ENCODE measurements at places on chromosomes 11 and 22.

GRCh38 chr11:45423036-45423435 lies 136.9 kb upstream of the SYT13 start:
- no peak for DNase-seq

GRCh38 chr11:28536504-28537267 lies 428.5 kb downstream of the METTL15 start:
- DNase-seq, result no peak

DNA sequence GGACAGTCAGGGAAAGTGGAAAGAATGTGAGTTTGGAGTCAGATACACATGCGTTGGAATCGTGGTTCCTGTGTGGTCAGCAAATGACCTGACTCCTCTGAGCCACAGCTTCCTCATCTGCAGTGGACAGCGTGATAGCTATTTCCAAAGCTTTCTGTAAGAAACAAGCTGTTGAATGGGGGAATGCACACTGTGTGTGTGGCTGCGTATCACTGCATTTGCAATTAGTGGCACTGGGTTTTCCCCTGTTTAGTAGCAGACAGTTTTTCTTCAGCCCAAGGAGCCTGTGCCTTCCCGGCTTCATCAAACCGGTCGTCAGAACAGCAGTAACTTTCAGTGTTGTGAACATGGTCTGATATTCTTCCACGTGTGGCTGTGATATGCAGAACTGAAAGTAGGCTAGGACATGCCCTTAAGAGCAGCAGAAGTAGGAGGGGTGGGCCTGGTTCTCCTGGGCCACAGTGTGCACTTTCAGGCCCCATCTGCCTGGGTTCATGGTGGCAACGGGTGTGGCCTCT lies 121.5 kb downstream of the RRAS2 start:
- DNase-seq, result no peak

DNA sequence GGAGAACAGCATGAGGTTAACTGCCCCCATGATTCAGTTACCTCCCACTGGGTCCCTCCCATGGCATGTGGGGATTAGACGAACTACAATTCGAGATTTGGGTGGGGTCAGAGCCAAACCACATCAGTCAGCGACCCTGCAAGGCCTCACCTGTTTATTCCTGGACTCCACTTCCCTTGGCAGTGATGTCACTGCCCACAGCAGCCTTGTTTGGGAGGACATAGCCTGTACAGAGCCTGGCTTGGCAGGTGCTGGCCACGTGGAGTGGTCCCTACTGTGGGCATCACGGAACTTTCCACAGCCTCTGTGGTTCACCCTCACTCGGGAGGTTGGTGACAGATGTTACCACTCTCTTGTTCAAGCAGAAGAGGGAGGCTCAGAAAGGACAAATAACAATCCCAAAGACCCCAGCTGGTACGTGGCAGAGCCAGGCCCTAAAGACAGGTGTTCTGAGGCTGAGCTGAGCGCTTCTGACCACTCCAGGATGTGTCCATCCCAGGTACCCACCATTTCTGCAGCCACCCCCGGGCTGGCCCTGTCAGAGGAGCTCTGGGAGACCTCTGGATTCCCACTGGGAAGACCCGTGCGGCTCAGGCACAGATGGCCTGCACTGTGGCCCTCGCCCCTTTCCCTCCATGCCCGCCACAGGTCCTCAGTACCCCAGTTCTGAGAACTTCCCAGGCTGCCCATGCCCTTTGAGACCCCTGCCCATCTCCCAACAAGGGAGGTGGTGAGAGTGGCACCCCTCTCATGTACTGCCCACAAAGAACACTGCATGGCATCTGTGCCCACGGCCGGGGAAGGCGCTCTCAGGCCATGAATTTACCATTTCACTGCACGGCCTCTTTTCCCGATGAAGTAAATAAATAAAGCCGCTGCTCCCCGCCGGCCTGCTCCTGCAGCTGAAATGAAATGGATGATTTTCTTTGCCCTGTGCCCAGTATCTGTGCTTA lies 605.8 kb downstream of the TBC1D22A start:
- DNase-seq, result no peak

DNA sequence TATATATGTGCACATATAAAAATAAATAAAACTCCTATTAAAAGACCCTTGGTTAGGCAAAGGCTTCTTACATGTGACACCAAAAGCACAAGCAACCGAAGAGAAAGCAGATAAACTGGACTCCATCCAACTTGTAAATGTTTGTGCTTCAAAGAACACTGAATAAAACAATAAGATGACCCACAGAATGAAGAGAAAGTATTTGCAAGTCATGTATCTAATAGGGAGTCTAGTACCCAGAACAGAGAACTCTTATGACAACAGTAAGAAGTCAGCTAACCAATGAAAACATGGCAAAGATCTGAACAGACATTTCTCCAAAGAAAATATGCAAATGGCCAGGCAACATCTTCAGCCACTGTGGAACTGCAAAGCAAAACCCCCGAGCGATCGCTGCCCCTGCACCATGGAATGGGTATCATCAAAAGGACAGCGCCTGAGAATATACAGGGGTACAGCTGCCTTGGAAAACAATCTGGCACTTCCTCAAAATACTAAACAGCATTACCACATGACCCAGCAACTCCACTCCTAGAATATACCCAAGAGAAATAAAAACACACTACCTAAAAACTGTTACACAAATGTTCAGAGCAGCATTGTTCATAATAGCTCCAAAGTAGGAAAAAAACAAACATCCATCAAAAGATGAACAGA lies 17.2 kb downstream of the BRD1 start:
- peak; percentile 26 for DNase-seq

GRCh38 chr11:79592824-79593223 lies 152.0 kb upstream of the TENM4 start:
- no peak for DNase-seq

DNA sequence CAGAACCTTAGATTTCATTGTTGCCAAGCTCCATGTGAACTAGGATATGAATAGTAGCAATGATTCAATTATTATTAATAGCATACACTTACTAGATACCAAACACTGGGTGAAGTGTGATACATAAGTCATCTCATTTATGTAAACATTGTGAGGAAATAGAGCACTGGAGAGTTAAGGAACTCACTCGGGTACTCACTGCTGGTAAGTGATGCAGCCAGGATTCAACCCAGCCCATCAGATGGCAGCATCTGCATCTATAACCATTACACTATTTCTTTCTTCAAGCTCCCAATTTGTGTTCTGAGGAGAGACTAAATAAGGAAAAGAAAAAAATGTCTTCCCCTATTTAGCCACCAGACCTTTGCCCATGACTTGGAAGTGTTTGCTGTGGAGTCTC lies 10.2 kb upstream of the ALG8 start:
- DNase-seq, result peak; percentile 87

GRCh38 chr11:66934950-66935779 lies 23.0 kb downstream of the PC start:
- peak; percentile 80 for DNase-seq

DNA sequence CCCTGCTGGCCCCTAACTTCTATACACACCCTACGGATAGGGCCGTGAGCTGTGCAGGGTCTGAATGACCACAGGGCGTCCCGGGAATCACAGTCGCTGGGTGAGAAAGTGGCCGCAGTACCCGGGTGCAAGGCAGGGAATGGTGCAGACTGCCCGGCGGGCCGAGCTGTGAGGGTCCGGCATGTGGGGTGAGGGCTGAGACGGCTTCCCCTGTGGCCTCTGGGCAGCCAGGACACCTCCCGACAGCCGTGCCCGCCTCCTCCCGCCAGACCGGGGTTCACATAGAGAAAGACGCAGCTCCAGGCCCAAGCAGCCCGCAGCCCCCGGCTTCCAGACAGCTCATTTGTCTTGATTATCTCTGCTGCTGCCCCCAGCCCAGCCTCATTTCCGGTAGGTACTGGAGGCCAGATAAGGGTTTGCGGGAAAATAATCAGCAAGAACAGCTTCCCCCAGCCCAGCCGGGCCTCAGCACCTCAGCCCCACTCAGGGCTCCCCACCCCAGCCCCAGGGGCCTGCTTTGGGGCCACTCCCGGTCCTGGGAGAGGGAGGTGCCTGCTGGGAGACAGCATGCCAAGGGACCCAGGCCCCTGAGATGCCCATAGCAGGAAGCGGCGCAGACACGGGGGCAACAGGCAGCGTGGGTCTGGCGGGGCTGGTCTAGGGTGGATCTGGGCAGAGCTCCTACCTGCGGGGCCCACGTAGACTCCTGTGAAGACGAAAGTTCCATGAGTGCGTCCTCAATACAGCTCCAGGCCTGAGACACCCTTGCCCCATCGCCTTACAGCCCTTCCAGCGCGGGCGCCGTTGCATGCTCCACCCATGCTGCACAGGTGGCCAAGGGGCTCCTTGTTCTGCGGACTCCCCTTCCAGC lies 123.1 kb downstream of the BRD1 start:
- no peak for DNase-seq

DNA sequence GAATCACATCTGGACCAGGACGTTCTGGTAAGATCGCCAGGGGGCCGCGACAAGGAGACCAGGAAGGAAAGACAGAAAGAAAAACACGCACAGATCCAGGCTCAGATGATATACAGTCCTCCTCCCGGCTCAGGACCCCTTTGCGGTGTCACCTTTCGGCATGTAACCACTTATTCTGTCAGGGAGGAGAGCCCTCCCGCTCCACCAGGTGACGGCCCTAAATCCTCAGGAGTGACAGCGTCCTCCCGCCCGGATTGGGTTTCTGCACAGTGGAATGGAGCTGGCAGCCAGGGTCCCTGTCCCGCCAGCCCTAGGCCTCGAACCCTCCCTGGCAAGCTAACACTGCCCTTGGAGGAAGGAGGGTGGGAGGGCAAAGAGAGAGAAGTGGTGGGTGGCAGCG lies 24.3 kb upstream of the KCNQ1OT1 start:
- DNase-seq, result no peak
